ENCODE measurements at places on chromosomes 4 and X.

DNA sequence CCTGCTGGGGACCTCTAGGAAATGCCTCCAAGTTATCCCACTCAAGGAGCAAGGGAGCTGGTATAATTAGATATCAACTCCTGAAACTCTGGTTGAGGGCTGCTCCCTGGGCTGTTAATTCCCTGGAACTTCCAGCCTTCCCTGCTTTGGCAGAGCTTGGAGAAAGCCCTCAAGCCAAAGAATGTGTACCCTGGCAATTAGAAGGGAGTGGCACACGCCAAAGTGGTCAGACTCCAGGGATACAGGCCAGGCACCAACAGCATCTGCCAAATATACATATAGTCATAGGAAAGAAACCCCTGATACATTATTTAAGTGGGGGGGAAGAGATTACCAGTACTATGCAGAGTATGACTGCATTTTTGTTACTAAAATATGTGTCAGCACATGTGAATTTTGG lies 616.8 kb downstream of the BCOR start:
- DNase-seq = no peak

- DNase-seq = no peak
Observed at GRCh38 chr4:10354225-10354624, 103.0 kb downstream of the ZNF518B start.

GRCh38 chr4:151727365-151727764 lies 33.4 kb downstream of the GATB start:
- DNase-seq = no peak

DNA sequence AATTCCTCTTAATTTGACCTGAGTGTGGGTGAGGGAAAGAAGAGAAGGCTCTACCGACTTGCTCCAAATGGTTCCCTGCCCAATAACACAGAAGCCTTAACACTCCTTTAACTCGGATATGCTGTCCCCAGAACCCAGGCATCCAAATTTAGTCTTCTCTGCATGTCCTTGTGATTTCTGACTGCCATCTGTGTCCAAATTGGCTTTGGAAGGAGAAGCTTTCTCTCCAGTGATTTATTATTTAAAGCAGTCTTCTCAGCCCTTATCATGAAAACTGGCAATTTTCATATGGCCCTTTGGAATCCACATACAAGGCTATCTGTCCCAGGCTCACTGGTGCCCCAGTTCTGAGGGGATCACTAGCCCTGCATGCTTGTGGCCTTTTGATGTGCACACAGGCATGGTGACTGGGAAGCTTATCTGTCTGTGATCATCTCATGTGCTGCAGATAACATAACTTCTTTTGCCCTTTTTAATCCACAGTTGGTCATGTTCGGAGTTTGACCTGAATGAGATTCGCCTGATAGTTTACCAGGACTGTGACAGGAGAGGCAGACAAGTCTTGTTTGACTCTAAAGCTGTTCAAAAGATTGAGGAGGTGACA lies 56.7 kb downstream of the FNIP2 start:
- DNase-seq = no peak

- DNase-seq = no peak
Observed at GRCh38 chr4:123198706-123199105, 197.9 kb upstream of the SPRY1 start.

DNA sequence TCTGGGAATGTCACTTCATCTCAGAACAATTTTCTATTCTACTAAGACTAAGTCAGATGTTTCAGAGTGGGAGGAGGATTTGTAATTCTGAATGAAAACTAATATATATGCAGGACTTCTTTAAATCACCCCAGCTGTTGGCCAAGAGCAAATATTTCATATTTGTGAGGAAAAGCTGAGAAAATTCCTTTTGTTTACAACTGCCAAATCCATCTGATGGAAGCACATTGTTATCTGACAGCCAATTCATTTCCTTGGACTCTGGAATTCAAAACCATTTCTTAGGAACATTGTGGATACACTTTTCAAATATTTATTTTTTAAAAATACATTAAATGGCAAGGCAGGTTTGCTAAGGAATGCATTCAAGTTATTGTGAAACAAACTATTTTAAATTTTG lies 8.0 kb downstream of the SLIT2 start:
- no peak for DNase-seq

DNA sequence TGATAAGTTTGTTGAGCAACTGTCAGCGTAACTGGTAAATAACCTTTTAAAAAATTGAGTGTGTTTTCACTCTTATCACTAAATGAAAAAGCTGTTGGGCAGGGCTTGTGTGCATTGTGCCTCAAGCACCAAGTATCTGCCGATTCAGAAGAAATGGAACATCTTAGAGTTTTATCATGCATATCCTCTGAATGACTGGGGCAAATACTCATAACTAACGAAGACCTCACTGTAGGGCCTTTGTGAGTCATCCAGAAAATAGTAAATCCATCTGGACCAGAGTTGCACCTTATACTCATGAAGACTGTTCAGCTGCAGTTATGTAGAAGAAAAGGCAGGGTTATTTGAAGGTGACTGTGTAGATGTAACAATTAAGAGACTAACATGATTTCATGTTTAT lies 222.1 kb downstream of the CAMK2D start:
- no peak for DNase-seq

- no peak for DNase-seq
Observed at GRCh38 chrX:29299684-29300083, 712.4 kb downstream of the IL1RAPL1 start.

- no peak for DNase-seq
Observed at GRCh38 chr4:143178923-143179322, 5.8 kb upstream of the USP38 start.

- peak; percentile 26 for DNase-seq
Observed at GRCh38 chr4:78720994-78721677, 55.0 kb upstream of the BMP2K start.

- no peak for DNase-seq
Observed at GRCh38 chr4:36753048-36753447, 471.6 kb downstream of the DTHD1 start.

DNA sequence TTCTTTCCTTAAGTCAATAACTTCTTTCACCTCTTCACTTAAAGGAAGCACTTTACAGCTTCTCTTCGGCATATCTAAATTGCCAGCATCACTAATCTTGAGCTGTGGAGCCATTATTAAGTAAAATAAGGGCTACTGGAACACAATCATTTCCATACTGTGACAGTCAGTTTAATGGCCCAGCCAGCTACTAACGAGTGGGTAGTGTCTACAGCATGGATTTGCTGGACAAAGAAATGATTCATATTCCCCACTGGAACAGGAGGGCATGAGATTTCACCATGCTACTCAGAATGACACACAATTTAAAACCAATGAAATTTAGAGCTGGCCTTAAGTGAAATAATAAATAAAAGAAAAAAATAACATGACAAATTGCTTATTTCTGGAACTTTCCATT lies 72.1 kb downstream of the DDIT4L start:
- no peak for DNase-seq

GRCh38 chr4:182142176-182143085 lies 100.8 kb upstream of the TENM3 start:
- DNase-seq = no peak

GRCh38 chr4:150859453-150859852 lies 155.6 kb downstream of the LRBA start:
- no peak for DNase-seq

DNA sequence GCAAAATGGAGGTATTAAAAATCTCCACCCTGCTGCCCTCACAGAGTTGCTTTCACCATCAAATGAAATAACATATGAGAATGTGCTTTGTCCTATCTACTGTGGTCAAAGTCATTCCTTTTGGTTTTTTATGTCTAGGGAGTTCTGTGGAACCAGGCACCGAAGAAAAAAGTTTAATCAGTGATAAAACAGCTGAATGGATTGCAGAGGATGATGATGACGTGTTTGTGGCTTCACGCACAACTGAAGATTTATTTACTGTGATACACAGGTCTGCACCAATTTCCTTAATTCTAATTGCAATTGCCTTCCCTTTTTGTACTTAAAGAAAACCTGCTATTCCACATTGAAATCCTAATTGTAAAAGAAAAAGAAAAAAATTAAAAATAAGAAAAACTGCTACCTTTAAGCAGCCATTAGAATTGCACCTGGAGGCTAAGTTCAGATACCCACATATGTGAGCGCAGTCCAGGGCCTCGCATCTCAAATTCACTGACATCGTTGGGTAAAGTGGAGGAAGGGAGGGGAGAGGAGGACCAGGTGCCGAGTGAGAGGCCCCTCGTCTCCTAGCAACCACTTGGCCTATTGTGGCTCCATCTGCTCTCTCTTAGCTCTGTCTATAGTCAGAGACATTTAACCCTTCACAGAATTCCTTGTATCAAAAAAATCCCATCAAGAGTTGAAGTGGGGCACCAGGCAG lies 10.5 kb upstream of the RTL5 start:
- DNase-seq = no peak

GRCh38 chr4:12445711-12446235 lies 1017.1 kb upstream of the HS3ST1 start:
- no peak for DNase-seq

DNA sequence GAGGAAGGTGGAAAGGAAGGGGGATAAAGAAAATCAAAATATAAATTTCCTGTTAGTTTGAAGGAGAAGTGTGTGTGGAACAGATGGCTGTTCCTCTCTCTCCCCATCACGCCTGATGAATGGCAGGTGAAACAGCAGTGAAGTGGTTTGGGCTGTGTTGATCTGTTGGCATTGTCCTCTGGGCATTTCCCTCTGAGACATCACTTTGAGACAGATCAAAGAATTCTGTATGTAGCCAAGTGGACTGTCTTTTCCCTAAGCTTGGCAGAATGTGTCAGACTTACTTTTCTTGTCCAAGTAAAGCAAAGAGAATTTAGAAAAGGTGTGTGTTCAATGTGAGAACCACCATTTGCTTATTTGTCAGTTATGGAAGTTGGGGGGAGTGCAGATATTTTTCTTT lies 47.5 kb downstream of the SEPTIN11 start:
- DNase-seq = no peak

- no peak for DNase-seq
Observed at GRCh38 chr4:185222598-185222997, 13.2 kb downstream of the SNX25 start.

DNA sequence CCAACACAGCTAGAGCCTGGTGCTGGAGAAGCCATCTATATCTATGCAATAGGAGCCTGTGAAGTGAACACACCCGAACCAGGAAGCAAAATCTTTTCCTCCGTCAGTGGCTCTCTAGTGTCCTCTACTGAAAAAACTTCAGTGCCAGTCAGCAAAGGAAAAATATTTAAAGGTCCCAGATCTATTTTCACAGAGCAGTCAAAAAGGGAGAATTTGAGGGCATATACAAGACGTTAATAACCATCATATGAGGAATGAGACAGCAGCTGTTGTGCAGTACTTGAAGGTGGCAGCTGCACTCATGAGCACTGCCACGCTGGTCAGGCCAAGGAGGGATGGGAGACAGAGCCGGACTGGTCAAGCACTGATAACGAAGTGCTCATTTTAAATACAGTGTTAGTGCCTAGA lies 14.4 kb downstream of the MCUB start:
- no peak for DNase-seq

GRCh38 chrX:83305381-83305780 lies 202.7 kb upstream of the POU3F4 start:
- DNase-seq = no peak

- no peak for DNase-seq
Observed at GRCh38 chr4:166741742-166742141, 492.6 kb downstream of the SPOCK3 start.

DNA sequence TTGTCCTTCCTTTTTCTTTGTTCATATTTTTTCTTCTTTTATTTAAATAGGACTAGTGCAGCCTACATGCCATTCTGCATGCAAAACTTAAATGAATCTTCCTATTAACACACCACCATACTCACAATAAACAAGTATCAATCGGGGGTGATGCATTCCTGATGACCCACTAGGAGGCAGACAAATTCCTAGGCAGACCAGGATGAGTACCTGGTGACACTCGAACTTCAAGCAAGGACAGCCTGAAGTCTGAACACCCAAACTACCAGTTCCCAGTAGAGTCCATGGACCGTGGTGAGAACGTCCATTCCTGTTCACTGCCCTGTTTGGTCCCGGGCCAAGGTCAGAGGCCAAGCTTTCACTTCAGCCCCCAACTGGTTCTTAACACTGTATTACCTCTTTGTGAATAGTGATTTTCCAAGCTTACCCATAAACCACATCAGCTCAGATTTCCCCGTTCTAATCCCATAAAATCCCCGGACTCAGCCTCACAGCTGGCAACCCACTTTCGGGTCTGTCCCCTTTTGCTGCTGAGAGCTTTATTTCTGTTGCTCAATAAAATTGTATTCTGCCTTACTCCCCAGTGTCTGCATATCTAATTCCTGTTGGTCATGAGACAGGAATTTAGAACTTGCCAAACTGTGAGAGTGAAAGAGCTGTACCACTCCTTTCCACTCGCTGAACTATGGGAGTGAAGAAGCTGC lies 1286.6 kb downstream of the FSTL5 start:
- DNase-seq = no peak

DNA sequence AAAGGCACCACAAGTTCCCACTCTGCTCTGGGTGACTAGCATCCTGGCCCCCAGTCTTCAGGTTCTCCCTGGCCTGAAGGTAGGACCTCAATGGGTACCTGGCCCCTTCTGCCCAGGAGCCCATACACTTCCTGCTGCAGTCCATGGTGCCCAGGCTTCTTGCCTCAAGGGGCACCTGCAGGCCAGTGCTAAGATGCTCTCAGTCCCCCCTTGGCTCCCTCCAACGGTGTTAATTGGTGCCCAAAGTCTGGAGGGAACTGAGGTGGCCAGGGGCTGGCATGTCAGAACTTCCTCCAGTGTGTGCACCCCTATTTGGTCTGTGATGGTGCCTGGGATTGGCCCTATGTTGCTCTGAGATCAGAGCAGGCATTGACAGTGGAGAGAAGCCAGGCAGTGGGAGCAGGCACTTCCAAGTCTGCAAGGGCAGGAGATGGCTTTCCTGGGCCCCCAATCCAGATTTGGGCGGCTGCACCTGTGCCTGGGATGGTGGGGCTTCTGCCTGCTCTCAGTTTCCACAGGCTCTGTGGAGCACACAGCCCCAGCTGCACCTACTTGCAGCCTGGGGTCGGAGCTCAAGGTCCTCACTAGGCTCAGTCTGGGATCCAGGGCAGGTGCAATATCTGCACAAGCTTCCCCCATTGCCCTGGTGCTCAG lies 301.6 kb downstream of the FAM47B start:
- no peak for DNase-seq

DNA sequence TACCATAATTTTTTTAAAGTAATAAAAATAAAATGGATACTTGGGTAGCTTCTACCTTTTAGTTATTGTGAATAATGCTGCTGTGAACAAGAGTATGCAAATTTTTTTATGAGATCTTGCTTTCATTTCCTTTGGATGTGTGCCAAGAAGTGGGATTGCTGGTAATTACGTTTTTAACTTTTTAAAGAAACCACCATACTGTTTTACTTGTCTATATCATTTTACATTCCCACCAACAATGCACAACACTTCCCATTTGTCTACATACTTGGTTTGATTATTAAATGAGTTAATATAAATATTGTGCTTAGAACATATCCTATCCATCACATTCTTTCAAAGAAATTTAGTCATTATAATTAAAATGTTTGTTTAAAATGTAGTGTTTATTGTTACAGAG lies 3.9 kb upstream of the SULT1B1 start:
- DNase-seq = no peak

- DNase-seq = no peak
Observed at GRCh38 chr4:40719008-40719623, 30.6 kb upstream of the NSUN7 start.

GRCh38 chr4:34534916-34535315 lies 1709.4 kb downstream of the ARAP2 start:
- no peak for DNase-seq

Measured in right lobe of liver (tissue), 6 donors.